Activated CD8-positive, alpha-beta memory T cell treated with anti-CD3 and anti-CD28 coated beads, Interleukin-2, amount 10 ng/mL, durations not matched to agents 7 days and 5 days (primary cell): ENCODE measurements at places on chromosomes 2 and 18. TPM values are rescaled to one million over a fixed set of nuclear protein-coding genes. Genes with fewer than 3 reads are reported as not detected.

Gene NCKAP5
- not detected for total RNA-seq

Gene STK36
- 16.8 TPM for total RNA-seq

Gene VWC2L
- not detected for total RNA-seq

Gene TMBIM1
- total RNA-seq: 72.4 TPM

Gene DSG2
- 0.35 TPM for total RNA-seq

Gene WDR75
- 41.1 TPM for total RNA-seq

Gene PRKAG3
- total RNA-seq: not detected

Gene ATP6V1C2
- total RNA-seq: not detected

Gene SPDYA
- total RNA-seq: 1.6 TPM

Gene ACTR1B
- 87.4 TPM for total RNA-seq

GRCh38 chr2:214019229-214019972 is 391.5 kb upstream of the VWC2L start:
- H3K4me1 ChIP-seq: no peaks in the 10 kb centered on the region
- H3K36me3 ChIP-seq: no peaks in the 10 kb centered on the region
- DNase-seq: no peak
- no peak overlapping the region for H3K4me3 ChIP-seq
- no peak overlapping the region for H3K27ac ChIP-seq

DNA sequence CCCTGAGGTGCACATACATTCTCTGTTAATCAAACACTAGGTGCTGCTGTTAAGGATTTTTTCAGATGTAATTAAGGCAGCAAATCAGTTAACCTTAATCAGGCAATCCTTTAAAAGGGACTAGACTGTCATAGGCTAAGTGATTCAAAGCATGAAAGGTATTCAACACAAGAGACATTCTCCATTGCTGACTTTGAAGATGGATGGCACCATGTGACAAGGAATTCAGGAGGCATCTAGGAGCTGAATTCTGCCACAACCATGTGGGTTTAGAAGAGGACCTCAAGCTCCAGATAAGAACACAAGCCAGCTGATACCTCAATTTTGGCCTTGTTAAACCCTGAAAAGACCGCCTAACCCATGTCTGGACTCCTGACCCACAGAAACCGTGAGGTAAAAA is 84.0 kb downstream of the SMAD2 start:
- H3K36me3 ChIP-seq: peaks cover 46% of the 10 kb centered on the region
- H3K4me3 ChIP-seq: no peak overlapping the region
- H3K27me3 ChIP-seq: no peaks in the 10 kb centered on the region
- H3K4me1 ChIP-seq: no peaks in the 10 kb centered on the region
- no peak for DNase-seq

DNA sequence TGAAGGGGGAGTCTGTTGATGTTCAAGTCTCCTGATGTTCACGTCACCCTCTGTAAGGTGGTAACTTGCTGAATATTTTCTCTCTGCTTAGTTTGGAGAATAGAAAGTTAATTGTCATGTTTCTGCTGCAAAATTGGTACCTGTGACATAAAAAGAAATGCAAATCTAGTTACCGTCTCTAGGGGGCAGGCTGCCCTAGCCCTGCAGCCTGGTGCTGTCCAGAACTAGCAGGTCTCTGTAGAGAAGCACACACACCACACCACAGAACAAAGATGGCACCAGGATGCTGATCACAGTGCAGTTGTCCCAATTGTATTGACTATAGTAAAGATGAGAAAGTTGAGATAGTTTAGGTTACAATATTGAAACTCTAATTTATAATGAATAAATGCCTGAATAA is 47.0 kb downstream of the SLC9A4 start:
- no peak for DNase-seq
- peaks cover 22% of the 10 kb centered on the region for H3K27me3 ChIP-seq
- no peaks in the 10 kb centered on the region for H3K4me1 ChIP-seq
- H3K36me3 ChIP-seq: no peaks in the 10 kb centered on the region

DNA sequence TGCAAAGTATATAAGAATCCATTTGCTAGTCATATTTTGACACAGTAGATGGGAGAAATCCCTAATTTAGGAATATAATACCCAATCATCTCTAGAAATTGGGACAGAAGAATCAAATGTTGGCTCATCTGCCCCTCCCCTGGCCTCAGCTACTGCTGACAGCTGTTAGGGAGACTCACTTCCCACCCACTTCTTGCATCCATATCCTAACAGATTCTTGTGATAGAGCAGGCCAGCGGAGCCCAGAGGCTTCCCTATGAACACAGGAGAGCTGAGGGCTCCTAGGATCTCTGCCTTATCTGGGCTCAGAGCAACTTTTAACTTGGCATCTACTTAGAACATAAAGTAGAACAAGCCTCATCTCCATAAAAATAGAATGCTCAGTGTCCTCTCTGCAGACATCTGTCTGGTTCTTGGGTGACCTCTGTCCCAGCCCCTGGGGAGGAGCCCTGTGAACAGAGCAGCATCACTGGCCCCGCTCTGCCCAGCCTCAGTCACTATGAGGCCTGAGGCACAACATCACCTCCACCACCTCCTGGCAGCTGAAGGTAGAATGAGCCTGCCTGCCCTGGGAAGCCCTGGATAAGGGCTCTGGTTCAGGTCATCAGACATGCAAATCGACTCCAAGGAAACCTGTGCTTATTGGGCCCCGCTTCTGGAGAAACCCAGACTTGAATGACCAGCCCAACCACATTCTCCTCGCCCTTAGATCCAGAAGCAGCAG is 229.7 kb downstream of the ANKRD36B start:
- H3K4me1 ChIP-seq: no peaks in the 10 kb centered on the region
- peaks cover 31% of the 10 kb centered on the region for H3K27me3 ChIP-seq
- no peaks in the 10 kb centered on the region for H3K36me3 ChIP-seq
- no peak overlapping the region for H3K27ac ChIP-seq
- no peak overlapping the region for H3K4me3 ChIP-seq
- peak; percentile 19 for DNase-seq

- H3K4me1 ChIP-seq: peaks cover 42% of the 10 kb centered on the region
- H3K27me3 ChIP-seq: peaks cover 35% of the 10 kb centered on the region
- H3K4me3 ChIP-seq: no peak overlapping the region
- no peak overlapping the region for H3K27ac ChIP-seq
- no peaks in the 10 kb centered on the region for H3K36me3 ChIP-seq
These were observed 40.5 kb downstream of the LONRF2 start for GRCh38 chr2:100281521-100282438.

DNA sequence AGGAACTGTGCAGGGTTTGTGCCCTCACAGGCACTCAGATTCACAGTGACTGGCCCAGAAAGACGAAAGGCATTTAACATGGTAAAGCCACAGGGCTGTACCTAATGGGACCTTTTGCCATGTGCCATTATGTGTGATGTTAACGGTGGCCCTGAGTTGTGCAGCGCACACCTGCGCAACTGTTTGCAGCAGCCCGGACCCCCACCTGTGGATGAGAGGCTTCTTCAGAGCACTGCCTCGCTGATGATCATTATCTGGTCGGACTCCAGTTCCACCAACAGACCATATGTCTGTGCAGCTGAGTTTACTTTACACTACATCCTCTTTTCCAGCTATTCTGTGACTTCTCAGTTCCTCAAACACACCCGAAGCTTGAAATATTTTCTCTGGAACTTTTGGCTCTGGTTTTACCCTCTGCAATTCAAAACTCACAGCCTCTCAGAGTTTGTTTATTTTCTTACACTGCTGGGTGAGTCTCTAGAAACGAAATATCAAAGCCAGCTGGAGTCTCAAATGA is 35.6 kb upstream of the UBE2F start:
- no peak overlapping the region for H3K27ac ChIP-seq
- no peak overlapping the region for H3K4me3 ChIP-seq
- no peaks in the 10 kb centered on the region for H3K27me3 ChIP-seq
- peaks cover 4% of the 10 kb centered on the region for H3K4me1 ChIP-seq
- peaks cover 2% of the 10 kb centered on the region for H3K36me3 ChIP-seq

GRCh38 chr2:215522237-215522636 is 86.4 kb upstream of the FN1 start:
- DNase-seq: no peak
- H3K4me3 ChIP-seq: no peak overlapping the region
- no peaks in the 10 kb centered on the region for H3K36me3 ChIP-seq
- peaks cover 5% of the 10 kb centered on the region for H3K27me3 ChIP-seq

- no peak overlapping the region for H3K4me3 ChIP-seq
- peaks cover 26% of the 10 kb centered on the region for H3K27me3 ChIP-seq
- no peaks in the 10 kb centered on the region for H3K36me3 ChIP-seq
- peaks cover 2% of the 10 kb centered on the region for H3K4me1 ChIP-seq
- no peak overlapping the region for H3K27ac ChIP-seq
These were observed 18.6 kb upstream of the CYP26B1 start for GRCh38 chr2:72166279-72166678.

- H3K4me3 ChIP-seq: no peak overlapping the region
- H3K27ac ChIP-seq: peak overlapping the region; percentile 56
- peaks cover 1% of the 10 kb centered on the region for H3K36me3 ChIP-seq
- H3K4me1 ChIP-seq: peaks cover 27% of the 10 kb centered on the region
These were observed 2.4 kb downstream of the OSR1 start for GRCh38 chr2:19355931-19356544.

DNA sequence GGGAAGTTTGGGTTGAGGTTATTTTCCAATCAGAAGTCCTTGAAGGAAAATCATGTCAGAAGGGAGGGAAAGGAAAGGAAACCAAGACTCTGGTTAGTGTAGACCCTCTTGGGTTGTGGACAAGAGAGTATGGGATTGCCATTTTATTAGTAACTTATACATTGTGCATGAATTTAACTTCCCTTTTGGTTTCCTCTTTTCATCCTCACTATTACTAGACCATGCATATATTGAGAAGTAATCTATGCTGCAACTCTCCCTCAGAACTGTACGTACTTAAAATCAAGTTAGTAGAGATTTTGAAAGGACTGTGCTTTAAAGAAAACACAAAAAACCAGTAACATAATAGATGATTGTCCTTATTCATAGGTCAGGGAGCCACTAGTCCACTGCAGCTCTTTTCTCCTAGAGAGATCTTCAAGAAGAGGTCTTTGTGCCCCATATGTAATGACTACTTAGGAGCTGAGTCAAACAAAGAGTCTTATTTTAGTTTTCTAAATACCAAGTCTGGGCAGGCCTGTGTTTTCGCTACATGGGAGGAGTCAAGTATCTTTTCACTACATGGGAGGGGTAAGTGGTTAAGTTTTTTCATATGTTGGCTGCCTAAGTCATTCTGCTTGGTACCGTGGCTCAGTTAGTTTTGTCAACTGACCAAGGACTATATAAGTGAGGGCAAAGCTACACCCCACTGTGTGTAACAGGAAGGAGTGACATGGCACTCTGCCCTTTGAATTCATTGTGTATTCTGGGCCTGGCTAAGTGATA is 25.2 kb upstream of the FAM117B start:
- no peak for DNase-seq
- no peaks in the 10 kb centered on the region for H3K27me3 ChIP-seq
- no peak overlapping the region for H3K4me3 ChIP-seq

DNA sequence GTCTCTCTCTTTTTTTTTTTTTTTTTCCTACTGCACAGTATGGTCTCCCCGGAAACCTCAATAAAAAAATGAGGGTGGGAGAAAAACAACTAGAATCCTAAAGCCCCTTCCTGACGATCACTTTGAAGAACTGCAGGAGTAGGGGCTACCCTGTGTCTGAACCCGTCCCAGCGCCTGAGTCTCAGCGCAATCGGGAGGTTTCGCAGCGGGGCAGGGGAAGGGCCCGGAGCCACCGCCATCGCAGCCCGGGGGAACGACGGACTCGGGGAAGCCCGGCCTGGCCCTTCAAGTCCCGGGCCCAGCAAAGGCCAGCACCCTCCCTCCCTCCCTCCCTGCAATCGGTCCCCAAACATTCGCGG is 411 bp downstream of the NARS1 start:
- no peak for DNase-seq
- peak overlapping the region; percentile 93 for H3K4me3 ChIP-seq
- H3K27ac ChIP-seq: peak overlapping the region; percentile 97
- peaks cover 29% of the 10 kb centered on the region for H3K4me1 ChIP-seq
- no peaks in the 10 kb centered on the region for H3K27me3 ChIP-seq

DNA sequence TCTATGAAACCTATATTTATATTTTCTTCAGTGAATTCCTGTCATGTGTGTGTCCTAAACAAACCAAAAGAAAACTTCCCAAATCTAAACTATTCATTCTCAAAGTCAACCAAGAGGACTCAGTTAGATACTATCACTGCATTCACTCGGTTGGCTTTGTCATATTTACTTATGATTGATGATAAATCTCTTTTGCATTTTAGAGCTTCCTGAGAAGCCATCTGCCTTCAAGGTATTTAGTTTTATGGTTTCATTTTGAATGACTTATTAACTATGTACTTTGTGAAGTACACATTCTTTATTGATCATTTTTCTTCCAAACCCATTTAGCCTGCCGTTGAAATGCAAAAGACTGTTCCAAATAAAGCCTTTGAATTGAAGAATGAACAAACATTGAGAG is 36.2 kb downstream of the ANKRD30B start:
- H3K4me3 ChIP-seq: no peak overlapping the region
- no peaks in the 10 kb centered on the region for H3K4me1 ChIP-seq
- no peaks in the 10 kb centered on the region for H3K36me3 ChIP-seq
- no peak for DNase-seq
- no peak overlapping the region for H3K27ac ChIP-seq

GRCh38 chr2:45191976-45192375 is 182.7 kb upstream of the SIX2 start:
- H3K27me3 ChIP-seq: peaks cover 32% of the 10 kb centered on the region
- DNase-seq: no peak
- H3K4me3 ChIP-seq: no peak overlapping the region
- H3K27ac ChIP-seq: no peak overlapping the region

DNA sequence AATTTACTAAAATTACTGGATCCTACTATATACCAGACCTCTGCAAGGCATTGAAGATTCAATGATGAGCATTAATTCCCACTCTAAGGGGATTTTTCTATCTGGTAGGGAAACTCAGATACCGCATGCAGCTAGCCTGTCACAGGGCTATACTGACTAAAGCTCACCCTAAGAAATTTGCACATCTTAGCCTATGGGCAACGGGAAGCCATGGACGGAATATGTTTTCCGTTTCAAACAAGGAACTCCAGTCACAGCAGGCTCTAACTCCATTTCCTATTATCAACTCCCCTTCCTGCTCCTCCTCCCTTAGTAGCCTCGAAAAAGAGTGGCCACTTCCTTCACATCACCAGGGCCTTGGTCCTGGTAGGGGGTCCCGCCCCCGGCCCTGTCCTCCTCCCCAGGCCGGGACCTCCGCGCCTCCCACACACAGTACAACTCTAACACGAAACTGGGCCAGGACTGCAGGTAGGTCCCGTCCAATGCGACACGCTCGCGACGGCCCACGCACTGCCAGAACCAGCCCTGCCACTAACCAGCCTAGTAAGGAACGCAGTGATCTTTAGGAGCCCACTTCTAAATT is 659 bp upstream of the COX5B start:
- peaks cover 27% of the 10 kb centered on the region for H3K4me1 ChIP-seq
- H3K36me3 ChIP-seq: peaks cover 26% of the 10 kb centered on the region

DNA sequence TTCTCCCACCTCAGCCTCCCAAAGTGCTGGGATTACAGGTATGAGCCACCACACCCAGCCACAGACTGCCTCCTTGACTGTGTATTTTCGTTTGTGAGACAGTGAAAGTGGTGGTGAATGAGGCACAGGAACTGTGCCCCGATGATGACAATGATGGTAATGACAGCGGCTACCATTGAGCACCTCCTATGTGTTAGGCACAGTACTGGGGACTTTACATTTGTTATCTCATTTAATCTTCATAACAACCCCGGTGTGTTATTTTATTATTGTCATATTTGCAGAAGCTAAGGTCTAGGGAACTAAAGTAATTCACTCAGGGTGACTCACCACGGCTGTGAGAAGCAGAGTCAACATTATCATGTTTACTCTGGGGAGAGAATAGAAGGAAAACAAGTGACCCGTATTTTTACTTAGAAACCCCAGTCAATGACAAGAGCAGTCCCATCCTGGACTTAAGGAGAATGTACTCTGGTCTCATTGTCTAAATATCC is 77.6 kb upstream of the ALPP start:
- H3K27ac ChIP-seq: no peak overlapping the region
- no peak overlapping the region for H3K4me3 ChIP-seq
- no peak for DNase-seq
- peaks cover 4% of the 10 kb centered on the region for H3K36me3 ChIP-seq
- peaks cover 16% of the 10 kb centered on the region for H3K4me1 ChIP-seq
